ENCODE measurements at places on chromosomes 6 and 20.
A peak's percentile ranks its signal among the peaks of the same experiment; 100 is the strongest.

DNA sequence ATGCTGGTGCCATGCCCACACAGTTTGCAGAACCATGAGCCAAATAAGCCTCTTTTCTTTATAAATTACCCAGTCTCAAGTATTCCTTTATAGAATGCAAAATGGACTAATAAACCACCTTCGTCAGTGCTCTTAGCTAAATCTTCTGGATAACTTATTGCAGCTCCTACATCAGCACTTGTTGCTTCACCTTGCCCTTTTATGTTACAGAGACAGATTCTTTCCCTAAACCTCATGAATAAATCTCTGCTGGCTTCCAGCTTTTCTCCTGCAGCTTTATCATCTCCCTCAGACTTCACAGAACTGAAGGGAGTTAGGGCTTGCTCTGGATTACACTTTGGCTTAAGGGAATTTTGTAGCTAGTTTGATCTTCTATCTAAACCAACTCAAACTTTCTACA is 22.6 kb downstream of the NUP153 start:
- DNase-seq = no peak

- no peak for DNase-seq
Measured at GRCh38 chr6:151379933-151380847, 11.2 kb downstream of the ZBTB2 start.

DNA sequence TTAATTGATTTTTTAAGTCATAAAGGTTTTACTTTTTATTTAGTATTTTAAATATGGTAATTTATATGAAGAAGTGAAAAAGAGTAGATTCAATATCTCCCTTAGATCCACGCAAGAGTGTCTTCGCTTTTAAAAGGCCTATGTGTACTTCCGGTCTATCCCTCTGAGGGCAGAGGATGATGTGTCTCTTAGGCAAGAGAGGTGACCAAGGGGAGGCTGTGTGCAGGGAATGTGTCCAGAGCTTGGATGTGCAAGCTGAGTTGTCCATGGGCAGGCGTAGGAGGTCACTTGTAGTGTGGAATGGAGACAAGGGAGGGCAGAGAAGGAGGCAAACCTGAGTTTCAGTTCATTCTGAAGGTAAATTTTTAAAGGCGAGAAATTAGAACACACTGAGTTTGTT is 113.9 kb downstream of the CRYBG1 start:
- DNase-seq = no peak

DNA sequence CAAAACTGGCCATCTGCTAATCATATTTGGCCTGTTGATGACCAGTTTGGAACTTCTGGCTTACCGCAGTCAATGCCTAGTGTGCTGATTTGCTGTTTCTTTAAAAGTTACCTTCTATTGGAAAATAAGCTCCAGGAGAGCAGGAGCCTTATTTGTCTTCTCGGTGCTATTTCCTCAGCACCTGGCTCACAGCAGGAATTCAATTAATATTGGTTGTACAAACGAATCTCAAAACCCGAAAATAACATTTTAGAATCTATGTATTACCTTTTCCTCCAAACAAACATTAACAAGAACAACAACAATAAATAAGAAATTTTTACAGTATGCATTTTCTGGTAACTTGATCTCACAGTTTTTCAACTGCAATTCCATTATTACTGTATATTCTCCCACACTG is 1080.7 kb upstream of the MAP3K7 start:
- no peak for DNase-seq

DNA sequence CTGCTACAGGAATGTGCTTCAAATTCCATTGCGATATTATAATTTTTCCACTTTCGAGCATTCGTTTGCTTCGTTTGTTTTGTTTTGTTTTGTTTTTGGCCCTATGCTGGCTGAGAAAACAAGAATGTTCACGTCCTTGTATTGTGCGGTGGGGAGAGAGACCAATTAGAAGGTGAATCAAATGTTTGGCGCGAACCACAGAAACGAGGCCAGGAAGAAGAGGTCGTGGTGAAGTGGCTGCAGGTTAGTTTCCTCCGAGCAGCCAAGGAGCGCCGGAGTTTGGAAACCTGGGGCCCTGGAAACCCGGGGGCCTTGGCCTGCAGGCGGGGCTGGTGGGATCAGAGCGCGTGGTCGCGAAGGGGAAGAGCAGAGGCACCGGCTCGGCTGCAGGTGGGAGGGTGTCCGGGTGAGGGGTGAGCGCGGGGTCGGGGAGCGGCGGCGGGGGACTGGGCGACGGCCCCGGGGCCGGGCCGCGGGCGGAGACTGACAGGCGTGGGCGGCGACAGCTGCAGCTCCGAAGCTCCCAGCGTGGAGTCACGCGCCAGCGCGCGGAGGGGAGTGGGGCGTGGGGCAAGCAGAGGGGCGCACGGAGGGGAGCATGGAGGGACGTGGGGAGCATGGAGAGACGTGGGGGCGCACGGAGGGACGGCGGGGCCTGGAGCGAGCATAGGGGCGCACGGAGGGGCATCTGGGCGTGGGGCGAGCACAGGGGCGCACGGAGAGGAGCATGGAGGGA is 141.5 kb upstream of the PDE10A start:
- DNase-seq = no peak

DNA sequence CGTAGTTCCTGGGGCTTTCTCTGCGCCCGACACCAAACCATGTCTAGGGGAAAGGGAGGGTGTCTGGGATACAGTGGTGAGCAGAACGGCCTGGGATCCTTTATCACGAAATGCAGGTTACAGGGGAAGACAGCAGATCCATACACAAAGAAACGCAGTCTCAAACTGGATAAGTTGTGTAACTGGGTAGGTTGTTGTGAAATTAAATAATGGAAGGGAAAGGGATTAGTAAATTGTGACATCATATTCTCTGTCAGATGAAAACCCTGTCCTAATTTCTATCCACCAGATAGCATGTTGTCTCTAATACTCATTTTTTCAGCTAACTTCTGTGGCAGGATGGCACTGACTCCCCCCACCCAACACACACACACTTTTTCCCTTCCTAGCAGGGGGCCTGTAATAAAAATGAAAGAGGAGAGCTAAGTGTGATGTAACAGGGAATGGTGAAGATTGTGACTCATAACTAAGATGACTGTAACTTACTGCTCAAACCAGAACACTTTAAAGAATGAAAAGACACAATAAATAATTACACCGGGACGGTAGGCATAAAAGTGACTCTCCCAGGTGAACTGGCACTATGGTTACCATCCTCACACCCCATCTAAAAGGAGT is 769 bp upstream of the TRPC4AP start:
- peak; percentile 64 for DNase-seq

- DNase-seq = peak; percentile 90
Measured at GRCh38 chr6:7697820-7698623, 27.9 kb upstream of the BMP6 start.

DNA sequence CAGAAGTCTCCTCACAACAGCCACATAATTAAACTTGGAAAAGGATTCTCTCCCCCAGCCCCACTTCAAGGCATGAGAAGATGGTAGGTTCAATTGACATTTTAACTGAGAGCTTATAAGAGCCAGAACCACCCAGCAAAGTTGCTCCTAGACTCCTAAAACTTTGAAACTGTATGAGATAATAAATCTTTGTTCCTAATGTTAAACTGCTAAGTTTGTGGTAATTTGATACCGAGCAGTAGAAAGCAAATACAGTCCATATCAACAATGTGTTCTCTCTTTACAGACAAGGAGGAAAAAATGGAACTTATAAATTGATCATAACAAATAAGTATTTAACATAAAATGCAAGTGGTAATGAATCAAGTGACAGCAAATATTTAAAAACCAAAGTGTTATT is 831.8 kb downstream of the MAFB start:
- DNase-seq = no peak

- DNase-seq = no peak
Measured at GRCh38 chr6:118206221-118206620, 299.2 kb downstream of the SLC35F1 start.

- no peak for DNase-seq
Measured at GRCh38 chr6:6600875-6601274, 12.4 kb downstream of the LY86 start.

GRCh38 chr6:46961711-46962110 is 40.0 kb upstream of the ADGRF5 start:
- no peak for DNase-seq

DNA sequence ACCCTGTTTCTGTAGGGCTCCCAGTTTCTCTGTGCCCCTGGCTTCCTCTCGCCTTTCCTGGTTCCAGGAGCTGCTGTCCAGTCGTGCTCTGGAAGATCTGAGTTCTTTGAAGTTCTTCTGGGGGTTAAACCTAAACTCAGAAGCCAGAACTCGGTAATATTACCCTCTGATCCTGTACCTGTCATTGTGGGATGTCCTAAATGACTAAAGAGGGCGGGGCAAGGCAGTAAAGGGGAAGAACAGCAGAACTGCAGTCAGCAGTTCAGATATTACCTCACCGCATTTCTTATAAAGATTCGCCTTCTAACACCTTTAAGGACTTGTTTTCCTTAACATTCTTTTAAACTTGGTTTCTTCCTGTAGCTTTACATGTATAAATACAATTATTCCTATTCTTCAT is 63.9 kb downstream of the FAM120B start:
- no peak for DNase-seq

- DNase-seq = no peak
Measured at GRCh38 chr6:149951626-149952025, 9.8 kb downstream of the ULBP2 start.

- peak; percentile 100 for DNase-seq
Measured at GRCh38 chr20:50165684-50166554, 12.4 kb upstream of the PEDS1 start.

- DNase-seq = no peak
Measured at GRCh38 chr6:43193929-43194328, 11.9 kb downstream of the CUL9 start.

DNA sequence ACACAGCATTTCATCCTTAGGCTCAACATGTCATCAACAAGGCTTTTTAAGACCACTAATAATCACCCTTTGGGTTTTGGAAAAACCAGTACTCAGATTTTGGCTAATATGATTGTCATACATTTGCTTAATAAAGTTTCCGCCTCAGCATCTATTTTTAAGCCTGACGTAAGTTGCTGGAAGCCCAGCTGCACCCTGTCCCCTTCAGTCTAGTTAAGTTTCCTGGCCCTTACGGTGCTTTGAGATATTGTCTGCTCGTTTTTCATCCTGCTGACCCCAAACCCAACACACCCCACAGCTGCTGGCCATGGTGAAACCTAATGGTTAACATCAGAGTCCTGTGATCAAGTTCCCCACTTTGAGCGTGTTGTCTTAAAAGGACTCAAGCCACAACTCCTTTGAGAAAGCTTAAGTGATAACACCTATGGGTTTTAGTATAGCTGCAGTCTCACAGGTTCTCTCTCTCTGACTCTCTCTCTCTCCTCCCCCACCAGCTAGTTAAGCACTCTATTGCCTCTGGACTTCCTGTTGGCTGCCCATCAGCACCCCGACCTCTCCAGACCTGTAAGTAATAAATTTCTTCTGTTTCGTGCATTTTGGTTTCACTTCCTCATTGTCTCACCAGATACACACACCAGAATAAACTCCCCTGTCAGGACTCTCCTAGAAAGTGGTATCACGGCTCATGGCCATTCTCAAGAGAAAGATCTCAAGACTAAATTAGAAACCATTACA is 802.0 kb downstream of the C6orf118 start:
- DNase-seq = no peak

GRCh38 chr20:62304331-62305148 is 1.7 kb downstream of the ADRM1 start:
- no peak for DNase-seq

- DNase-seq = no peak
Measured at GRCh38 chr6:109791301-109791700, 100.2 kb downstream of the FIG4 start.

DNA sequence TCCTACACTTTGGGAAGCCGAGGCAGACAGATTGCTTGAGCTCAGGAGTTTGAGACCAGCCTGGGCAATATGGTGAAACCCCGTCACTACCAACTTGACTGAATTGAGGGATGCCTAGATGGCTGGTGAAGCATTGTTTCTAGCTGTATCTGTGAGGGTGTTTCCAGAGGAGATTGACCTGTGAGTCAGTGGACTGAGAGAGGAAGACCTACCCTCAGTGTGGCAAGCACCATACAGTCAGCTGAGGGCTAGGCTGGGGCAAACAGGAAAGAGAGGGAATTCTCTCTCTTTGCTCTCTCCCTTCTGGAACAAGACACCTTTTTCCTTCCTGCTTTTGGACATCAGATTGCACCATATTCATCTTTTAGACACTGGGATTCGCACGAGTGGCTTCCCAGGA is 3.7 kb upstream of the ZUP1 start:
- DNase-seq = no peak

DNA sequence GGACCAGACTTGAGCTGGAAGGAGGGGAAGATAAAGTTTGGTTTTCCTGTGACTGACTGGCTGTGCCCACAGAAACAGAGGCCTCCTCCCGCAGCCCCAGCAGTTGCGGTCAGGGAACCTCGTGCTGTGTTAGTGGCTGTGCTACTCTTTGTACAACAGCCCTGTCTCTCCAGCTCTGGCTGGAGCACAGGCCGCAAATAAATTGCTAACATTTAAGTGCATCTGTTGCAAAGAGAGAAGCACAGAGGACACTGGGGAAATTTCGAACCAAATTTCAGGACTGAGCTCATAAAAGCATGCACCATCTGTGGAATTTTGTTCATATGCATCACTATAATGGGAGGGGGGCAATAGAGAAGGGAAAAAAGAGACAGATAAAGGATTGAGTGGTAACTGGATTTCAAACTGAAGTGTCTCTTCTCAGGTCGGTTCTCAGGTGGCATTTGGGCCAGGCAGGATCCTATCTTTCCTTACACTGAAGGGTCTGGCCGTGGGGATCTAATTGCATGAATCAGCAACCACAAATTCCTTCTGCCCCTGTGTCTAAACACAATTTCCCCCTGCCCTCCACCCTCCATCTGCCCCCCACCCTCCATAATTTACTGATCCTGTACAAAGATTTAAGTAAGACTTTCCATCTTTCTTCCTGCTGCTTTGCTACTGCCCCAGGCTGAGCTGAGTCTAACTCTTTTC is 88.9 kb upstream of the ATXN1 start:
- peak; percentile 20 for DNase-seq

DNA sequence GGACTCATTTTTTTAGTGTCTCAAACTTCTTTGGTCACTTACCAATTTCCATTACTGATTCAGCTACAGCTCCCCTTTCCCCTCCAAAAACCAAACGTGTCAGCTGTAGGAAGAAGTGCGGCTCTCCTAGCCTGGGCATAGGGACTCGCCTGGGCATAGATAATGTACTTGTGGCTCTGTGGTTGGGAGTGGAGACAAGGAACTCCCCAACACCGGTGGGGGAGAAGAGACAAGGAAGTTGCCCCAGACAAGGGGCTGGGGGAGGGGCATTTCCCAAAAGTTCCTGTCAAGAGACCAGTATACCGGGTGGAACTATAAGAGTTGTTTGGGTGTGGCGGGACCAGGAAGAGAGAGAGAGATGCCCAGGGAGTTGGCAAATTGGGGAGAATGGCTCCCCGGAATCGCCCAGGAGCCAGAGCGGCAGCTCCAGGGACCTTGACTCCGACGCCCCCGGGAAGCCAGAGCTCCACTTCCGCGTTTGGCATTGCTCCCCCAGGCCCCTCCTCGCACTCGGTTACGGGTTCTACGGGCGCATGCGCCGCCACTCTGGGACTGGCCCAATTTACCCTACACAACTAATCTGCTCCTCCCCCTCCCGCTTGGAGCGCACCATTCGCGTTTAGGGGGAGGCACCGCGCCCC is 871 bp upstream of the ZFAND3 start:
- peak; percentile 89 for DNase-seq

- DNase-seq = peak; percentile 48
Measured at GRCh38 chr6:143536866-143537691, 25.6 kb upstream of the FUCA2 start.
